NT2/D1 (cell line): ENCODE measurements at places on chromosomes 2 and 18.

GRCh38 chr2:241869087-241869961 lies at the start of gene RTP5:
TSS of gene RTP5 (plus strand) at chr2:241869729. CDS start at chr2:241869757, 28 bp downstream.
- no peak for DNase-seq

DNA sequence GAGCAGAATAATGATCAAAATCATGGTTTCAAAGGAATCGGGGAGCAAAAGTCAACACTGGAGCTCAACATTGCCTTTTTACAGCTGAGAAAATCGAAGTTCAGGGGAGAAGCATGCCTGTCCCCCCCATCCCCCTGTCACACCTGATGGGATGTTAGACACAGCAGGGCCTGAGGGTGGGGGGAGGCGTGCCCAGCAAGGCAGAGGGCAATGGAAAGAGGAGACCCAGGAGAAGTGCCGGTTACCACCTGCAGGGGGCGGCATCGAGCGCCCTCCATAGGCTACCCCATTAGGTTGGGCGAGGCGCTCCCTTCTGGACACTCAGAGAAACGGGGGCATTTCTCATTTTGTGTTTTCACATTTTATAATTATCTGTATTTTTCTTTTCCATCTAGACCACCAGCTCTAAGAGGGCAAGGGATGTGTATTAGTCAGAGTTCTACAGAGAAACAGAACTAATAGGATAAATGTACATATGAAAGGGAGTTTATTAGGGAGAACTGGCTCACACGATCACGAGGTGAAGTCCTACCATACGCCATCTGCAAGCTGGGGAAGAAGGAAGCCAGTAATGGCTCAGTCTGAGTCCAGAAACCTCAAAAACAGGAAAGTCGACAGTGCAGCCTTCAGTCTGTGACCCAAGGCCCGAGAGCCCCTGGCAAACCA lies 271.3 kb downstream of the LRATD1 start:
- DNase-seq, result peak; percentile 66

DNA sequence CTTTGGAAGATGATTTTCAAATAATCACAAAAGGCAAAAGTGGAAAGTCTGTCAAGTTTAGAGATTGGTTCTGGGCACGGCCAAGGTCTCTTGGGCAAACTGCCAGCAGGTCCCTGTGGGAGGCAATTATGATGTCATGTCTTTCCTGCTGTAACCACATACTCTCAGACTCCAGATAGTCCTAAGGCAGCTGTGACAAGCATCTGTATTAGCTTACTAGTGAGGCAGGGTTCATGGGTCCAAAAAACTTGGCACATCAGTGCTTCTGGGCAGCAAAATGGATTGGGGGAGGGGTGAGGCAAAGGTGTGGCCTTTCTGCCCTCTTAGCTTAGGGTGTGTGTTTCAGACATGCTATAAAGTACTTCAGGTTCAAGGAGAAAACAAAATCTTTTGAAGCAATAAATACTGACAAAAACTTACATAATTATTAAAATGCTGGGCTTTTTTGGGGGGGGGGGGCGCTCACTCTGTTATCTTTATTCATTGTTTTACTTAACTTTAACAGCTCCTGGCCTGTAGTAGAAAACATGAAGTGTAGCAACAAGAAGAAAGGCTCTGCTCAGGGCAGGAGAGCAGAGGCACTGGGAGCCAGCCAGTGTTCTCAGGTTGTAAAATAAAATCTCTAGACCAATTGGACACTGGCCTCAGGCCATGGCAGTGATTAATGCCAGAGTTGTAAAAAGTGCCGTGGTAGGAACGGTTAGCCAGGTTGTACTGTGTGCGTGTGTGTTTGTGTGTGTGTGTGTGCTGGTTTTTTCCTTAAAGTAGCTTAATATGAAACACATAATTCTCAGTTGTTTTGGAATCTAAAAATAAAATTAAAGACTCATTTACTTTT lies 14.3 kb upstream of the TANC1 start:
- no peak for DNase-seq

GRCh38 chr2:126885751-126886210 lies 12.9 kb upstream of the TEX51 start:
- DNase-seq, result no peak

- no peak for DNase-seq
These were observed 10.1 kb upstream of the SLC11A1 start for GRCh38 chr2:218371983-218372350.

DNA sequence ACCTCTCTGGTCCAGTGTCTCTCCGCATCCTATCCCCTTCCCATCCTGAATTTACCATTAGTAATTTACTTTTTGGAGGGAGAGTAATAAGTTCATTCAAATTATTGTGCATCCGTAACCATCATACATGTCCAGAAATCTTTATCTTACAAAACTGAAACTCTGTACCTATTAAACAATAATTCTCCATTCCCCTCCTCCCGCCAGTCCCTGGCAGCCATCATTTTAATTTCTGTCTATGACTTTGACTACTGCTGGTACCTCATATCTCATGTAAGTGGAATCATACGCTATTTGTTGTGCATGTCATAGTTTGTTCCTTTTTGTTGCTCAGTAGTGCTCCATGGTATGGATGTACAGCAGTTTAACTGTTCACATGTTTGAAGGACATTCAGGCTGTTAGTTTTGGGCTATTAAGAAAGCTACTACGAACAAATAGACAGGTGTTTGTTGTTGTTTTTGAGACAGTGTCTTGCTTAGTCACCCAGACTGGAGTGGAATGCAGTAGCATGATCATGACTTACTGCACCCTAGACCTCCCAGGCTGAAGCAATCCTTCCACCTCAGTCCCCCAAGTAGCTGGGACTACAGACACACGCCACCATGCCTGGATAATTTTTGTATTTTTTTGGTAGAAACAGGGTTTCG lies 2.0 kb downstream of the LIMS1 start:
- DNase-seq, result no peak

DNA sequence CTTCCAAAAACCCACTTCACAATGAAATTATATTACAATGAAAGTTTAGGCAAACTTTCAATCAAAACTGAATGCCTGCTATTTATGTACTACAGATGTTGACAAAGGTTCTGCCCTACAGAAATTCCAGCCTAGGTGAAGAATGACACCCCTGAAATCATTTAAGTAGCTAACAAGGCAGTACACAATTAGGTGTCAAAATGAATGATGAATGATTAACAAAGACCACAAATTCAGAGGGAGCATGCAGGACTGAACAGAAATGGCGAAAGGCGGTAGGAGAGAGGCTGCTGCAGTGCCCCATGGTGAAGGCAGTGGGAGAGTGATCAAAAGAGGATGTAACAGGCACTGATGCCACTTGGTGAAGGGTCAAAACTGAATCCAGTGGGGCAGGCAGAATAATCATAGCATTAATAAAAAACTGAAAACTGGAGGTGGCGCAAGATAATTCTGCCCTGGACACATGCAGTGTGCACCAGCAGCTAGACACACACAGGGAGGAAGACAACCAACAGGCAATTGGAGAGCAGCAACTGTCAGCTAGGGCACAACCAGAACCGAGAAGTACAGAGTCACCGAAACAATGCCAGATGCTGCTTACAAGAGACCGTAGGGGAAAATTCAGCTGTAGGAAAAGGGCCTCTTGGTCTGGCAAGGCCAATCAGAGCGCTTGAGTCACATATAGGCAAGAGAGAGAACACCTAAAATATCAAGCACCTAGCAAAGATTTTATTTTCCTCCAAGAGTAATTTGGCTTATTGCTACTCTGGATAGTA lies 4.5 kb downstream of the TMEM131 start:
- no peak for DNase-seq

DNA sequence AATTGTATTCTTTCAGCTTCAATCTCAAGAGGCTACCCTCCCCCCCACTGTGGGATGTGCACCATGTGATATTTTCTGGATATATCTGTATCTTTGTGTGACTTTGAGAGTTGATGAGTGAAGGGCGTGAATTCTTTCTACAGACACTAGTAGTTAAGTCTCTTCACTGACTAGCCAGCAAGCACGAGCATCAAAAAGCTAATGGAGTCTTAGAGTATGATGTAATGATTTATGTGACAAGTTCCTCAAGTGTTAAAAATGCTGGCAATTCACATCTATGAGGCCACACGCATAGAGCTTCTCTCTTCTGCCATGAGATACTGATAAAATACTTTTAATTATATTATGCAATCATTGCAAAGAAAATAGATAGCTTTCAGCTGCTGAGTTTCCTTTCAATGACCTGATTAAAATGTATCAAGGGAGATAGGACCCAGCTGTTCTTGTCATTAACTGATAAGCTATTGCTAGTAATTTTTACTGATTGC lies 304.8 kb downstream of the TRIB2 start:
- no peak for DNase-seq

- no peak for DNase-seq
These were observed 143.3 kb upstream of the ITGA4 start for GRCh38 chr2:181313845-181314244.

GRCh38 chr2:172742931-172743540 lies 7.4 kb downstream of the RAPGEF4 start:
- no peak for DNase-seq

GRCh38 chr18:46042571-46043123 lies 29.4 kb downstream of the PSTPIP2 start:
- no peak for DNase-seq

- DNase-seq, result no peak
These were observed 848 bp downstream of the TMSB10 start for GRCh38 chr2:84906108-84906899.

- no peak for DNase-seq
These were observed 176.5 kb downstream of the LTBP1 start for GRCh38 chr2:33123216-33123615.

- DNase-seq, result no peak
These were observed 287.9 kb downstream of the PTPRM start for GRCh38 chr18:7855028-7855427.

- no peak for DNase-seq
These were observed 100.1 kb upstream of the MC2R start for GRCh38 chr18:14015416-14015815.

- no peak for DNase-seq
These were observed 53.2 kb upstream of the MAT2A start for GRCh38 chr2:85485815-85486214.

GRCh38 chr18:40186677-40187076 lies 1768.4 kb upstream of the PIK3C3 start:
- DNase-seq, result no peak

- DNase-seq, result no peak
These were observed 5.0 kb downstream of the MGAT5 start for GRCh38 chr2:134258684-134259388.

- DNase-seq, result peak; percentile 3
These were observed 51.8 kb downstream of the WDR7 start for GRCh38 chr18:56702946-56703345.

GRCh38 chr2:174145827-174146226 lies 102.5 kb downstream of the OLA1 start:
- DNase-seq, result no peak

GRCh38 chr2:237411092-237411601 lies 2.8 kb downstream of the COL6A3 start:
- no peak for DNase-seq

- no peak for DNase-seq
These were observed 33.8 kb downstream of the RTP5 start for GRCh38 chr2:241903121-241904010.

DNA sequence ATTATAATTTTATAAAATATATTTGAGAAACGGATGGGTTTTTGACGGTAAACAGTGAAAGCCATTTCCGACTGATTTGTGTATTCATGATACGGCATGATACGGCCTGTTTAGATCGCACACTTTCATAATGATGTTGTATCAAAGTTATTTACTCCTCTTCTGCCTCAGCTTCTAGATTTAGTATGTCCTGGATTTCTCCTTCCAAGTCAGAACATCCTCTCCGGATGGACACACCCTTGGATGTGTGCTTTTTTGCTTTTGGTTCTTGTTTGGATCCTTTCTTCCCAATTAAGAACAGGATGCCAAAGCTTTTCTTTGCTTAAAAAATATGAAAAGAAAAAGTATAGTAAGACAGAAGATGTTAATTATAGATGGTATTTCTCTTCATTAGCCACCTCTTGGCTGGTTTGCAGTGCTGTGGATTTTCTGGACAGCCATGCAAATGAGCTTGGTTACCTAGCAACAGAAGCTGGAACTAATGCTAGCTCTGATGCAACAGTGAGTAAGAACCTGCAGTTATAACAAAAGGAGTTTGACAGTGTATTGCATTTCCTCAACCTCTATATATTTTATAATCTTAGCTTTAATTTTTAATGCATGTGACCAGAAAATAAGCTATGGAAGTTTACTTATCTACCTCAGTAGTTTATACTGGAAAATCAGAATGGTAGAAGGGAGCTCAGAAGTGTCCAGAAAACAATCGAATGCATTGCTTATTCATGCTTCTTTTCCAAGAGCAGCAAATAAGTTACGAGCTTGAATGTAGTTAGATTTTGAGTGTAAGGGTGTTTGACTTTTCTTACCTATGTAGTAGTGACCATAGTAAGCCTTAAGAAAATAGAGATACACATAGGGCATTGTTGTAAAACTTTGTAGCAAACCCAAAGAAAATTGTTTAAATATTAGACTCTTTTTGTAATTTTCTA lies 27.9 kb downstream of the RMND5A start:
- peak; percentile 20 for DNase-seq

DNA sequence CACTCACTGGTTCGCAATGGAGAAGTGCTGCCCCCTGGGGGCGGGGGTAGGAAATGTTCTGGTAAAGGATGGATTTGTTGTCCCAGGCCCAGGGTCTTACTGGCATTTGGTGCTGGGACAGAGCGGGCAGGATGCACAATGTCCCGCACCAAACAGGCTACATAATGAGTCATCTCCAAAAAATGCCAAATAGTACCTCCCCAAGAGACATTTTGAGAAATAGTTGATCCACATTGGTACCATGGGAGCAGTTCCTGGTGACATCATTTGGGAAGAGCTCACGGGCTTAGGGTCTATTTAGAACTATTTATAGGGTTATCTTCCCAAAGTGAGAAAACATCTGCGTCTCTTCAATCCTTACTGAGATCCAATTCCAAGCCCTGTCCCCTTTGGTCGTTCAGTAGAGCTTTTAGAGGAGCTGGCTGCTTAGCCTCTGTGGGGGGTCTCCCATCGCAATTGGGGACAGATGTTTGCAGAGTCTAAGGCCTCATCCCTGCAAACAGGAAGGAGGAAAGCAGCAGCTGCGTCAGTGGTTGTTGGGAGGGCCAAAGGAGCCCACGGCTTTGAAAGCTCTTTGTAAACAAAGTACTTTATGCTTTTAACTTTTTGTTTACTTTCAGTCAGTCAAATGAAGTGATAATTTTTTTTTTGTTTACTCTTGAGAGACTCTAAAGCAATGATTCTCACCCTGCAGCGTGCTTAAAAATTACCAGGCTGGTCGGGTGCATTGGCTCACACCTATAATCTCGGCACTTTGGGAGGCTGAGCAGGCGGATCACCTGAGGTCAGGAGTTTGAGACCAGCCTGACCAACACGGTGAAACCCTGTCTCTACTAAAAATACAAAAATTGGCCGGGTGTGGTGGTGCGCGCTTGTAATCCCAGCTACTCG lies 49.3 kb downstream of the GREB1 start:
- DNase-seq, result peak; percentile 51

DNA sequence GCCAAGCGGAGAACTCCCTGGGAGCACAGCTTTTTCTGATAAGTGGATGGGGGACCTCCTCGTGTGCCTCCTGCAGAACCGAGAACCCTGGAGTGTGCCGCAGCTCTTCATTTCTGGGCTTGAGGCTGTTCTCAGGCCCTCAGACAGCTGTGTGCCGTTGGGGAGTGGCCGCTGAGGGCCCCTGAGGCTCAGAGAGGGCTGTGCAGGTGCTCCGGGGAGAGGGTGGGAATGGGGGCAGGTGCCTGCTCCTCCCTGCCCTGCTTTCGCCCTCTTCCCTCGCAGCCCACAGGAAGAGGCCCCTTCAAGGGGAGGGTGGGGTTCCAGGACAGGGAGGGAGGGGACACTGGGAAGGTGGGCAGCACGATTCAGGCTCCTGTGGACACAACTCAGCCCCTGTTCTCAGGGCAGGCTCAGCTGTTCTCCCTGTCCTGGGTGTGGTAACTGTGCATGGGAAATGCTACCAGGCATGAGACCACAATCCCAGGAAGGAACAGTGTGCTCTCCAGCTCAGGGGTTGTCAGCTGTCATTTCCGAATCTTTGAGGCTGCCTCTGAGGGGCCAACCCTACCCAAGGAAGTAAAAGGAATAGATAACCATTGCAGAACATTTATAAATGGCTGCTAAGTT lies 11.3 kb downstream of the LCT start:
- DNase-seq, result no peak
